Liver (tissue), 10 donors: ENCODE measurements at places on chromosomes 1 and 21. TPM values are rescaled to one million over a fixed set of nuclear protein-coding genes. Genes with fewer than 3 reads are reported as not detected.

Gene HENMT1
- total RNA-seq: 1.3 TPM

Gene SH3BP5L
- 16.4 TPM for total RNA-seq

GRCh38 chr1:235942979-235943575 is 76.4 kb upstream of the LYST start:
- no peak overlapping the region for H3K27ac ChIP-seq
- H3K4me1 ChIP-seq: peaks cover 17% of the 10 kb centered on the region
- DNase-seq: no peak
- no peaks in the 10 kb centered on the region for H3K36me3 ChIP-seq

DNA sequence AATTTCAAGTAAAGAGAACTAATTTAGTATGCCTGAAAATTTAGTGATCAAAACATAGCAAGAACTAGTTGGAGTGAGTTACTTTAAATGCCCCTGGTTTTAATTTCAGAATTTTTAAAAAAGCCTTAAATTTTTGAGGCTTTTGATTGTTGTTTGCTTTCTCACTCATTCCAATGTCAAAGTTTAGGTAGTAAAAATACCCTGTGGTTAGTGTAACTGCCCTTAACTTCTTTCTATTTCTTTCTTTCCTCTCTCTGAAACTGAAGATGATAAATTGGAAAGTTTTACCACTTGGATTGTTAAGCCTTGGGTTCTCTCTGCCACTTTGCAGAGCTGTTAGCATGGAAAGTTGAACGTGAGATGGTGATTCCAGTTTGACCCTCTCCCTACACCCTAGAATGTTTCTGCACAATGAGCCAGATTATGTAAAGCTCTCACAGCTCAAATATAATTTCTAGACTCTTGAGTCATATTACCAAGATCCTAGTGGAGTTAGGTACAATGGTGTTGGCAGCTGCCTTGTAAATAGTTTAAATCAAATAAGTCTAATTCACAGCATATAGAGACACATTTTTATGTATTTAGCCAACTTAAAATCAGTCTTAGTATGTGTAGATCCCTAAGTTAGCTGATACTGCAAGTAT is 192.4 kb upstream of the SGIP1 start:
- no peak for DNase-seq
- H3K27me3 ChIP-seq: no peaks in the 10 kb centered on the region
- no peaks in the 10 kb centered on the region for H3K36me3 ChIP-seq
- no peak overlapping the region for H3K27ac ChIP-seq

DNA sequence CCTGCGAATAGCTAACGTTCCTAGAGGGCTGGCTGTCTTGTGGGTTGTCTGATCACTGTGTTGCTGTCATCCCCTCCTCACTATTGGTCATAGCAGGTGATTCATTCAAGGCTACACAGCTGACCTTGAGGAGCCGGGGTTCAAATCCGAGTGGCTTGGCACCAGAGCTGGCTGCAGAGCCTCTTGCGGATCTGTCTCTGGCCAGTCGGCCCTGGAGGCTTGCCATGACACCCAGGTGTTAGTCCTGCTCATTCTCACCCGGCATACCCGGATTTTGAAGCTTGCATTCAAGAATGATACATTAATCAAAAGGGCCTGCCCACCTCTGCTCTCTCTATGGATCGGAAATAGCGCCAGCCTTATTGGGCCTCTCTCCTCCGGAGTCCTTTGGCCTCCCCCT is 110.4 kb downstream of the DHRS3 start:
- peaks cover 18% of the 10 kb centered on the region for H3K36me3 ChIP-seq
- no peak overlapping the region for H3K4me3 ChIP-seq
- no peak for DNase-seq
- H3K27me3 ChIP-seq: no peaks in the 10 kb centered on the region
- H3K27ac ChIP-seq: no peak overlapping the region
- no peaks in the 10 kb centered on the region for H3K4me1 ChIP-seq

- no peak for DNase-seq
- peaks cover 51% of the 10 kb centered on the region for H3K36me3 ChIP-seq
- H3K27ac ChIP-seq: no peak overlapping the region
- H3K4me1 ChIP-seq: no peaks in the 10 kb centered on the region
- no peak overlapping the region for H3K4me3 ChIP-seq
- no peaks in the 10 kb centered on the region for H3K27me3 ChIP-seq
Observed at GRCh38 chr1:17617787-17618557, 78.5 kb downstream of the ARHGEF10L start.

DNA sequence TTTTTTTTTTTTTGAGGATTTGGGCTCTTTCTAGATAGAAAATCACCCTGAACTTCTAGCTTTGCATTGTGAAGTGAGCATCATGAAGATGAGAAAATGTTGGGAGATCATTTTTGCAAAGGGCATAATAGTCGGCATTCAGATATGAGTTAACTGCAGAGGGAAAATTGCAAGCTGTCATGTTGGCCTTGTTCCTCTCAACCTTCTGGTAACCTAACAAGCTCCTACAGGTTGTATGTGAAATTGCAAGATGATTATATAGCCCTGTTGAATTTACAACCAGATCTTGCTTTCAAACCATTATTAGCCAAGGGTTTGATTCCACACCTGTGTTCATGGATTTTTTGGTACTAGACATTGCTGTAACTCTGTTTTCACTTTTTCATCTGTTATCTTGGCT is 2.2 kb downstream of the ELOA start:
- no peak for DNase-seq
- no peak overlapping the region for H3K4me3 ChIP-seq
- H3K27ac ChIP-seq: no peak overlapping the region

- H3K27me3 ChIP-seq: no peaks in the 10 kb centered on the region
- no peak overlapping the region for H3K27ac ChIP-seq
- no peak for DNase-seq
- H3K36me3 ChIP-seq: no peaks in the 10 kb centered on the region
- H3K4me1 ChIP-seq: no peaks in the 10 kb centered on the region
Observed at GRCh38 chr1:154791292-154792166, 78.6 kb downstream of the KCNN3 start.
